ENCODE measurements at places on chromosomes 6 and 20.

GRCh38 chr6:136396908-136397307, 107.3 kb upstream of the BCLAF1 start:
- H3K27ac ChIP-seq: no peak overlapping the region
- no peak overlapping the region for H3K4me3 ChIP-seq
- H3K36me3 ChIP-seq: no peaks in the 10 kb centered on the region

- H3K36me3 ChIP-seq: no peaks in the 10 kb centered on the region
- H3K4me3 ChIP-seq: no peak overlapping the region
- H3K4me1 ChIP-seq: peaks cover 7% of the 10 kb centered on the region
- H3K27me3 ChIP-seq: peaks cover 2% of the 10 kb centered on the region
- H3K27ac ChIP-seq: no peak overlapping the region
Measured at GRCh38 chr6:6883011-6883410, 224.8 kb upstream of the RREB1 start.

- no peak overlapping the region for H3K27ac ChIP-seq
- no peaks in the 10 kb centered on the region for H3K36me3 ChIP-seq
- no peak overlapping the region for H3K4me3 ChIP-seq
- H3K27me3 ChIP-seq: peaks cover 2% of the 10 kb centered on the region
- no peak for DNase-seq
Measured at GRCh38 chr6:122048570-122048969, 350.9 kb upstream of the HSF2 start.

DNA sequence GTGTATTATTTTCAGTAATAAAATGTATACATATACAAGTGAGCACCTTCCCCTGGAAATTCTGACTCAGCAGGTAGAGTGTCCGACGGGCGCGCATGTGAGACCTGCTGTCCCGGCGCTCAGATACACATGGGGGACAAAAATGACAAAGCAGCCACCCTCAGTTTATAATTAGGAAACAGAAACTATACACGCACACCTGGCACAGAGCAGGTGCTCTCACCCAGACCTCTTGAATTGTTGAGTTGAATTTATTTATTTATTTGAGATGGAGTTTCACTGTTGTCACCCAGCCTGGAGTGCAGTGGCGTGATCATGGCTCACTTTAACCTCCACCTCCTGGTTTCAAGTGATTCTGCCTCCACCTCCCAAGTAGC, 180.4 kb downstream of the ZDHHC14 start:
- no peak overlapping the region for H3K4me3 ChIP-seq
- no peaks in the 10 kb centered on the region for H3K27me3 ChIP-seq
- peaks cover 3% of the 10 kb centered on the region for H3K4me1 ChIP-seq

DNA sequence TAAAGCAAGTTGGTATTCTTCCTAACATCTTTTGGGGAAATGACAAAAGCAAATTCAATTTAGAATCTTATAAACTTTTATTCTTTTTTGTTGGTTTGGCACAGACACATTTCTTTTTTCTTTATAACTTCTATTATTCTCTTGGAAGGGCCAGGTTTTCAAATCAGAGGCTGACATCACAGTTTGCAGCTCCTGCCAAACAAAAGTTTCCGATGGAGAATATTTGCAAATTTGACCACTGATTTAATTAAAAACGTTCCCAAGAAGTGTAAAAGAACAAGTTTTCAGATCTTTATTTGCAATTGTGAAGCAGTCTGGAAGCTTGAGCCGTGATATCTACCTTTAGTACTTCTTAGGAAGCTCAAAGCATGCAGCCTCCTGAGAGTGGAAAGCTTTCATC, 53.8 kb upstream of the CD83 start:
- no peak overlapping the region for H3K27ac ChIP-seq
- H3K4me1 ChIP-seq: no peaks in the 10 kb centered on the region
- H3K27me3 ChIP-seq: peaks cover 1% of the 10 kb centered on the region
- no peak for DNase-seq

- peaks cover 11% of the 10 kb centered on the region for H3K27me3 ChIP-seq
- no peaks in the 10 kb centered on the region for H3K36me3 ChIP-seq
- H3K4me3 ChIP-seq: no peak overlapping the region
- no peak for DNase-seq
Measured at GRCh38 chr20:62470001-62470400, 5.8 kb downstream of the GATA5 start.

- H3K4me3 ChIP-seq: no peak overlapping the region
- H3K27ac ChIP-seq: no peak overlapping the region
- DNase-seq: no peak
Measured at GRCh38 chr20:59104831-59105230, 58.8 kb upstream of the ZNF831 start.

- H3K4me3 ChIP-seq: no peak overlapping the region
- DNase-seq: no peak
- H3K36me3 ChIP-seq: no peaks in the 10 kb centered on the region
- H3K4me1 ChIP-seq: peaks cover 6% of the 10 kb centered on the region
- no peak overlapping the region for H3K27ac ChIP-seq
Measured at GRCh38 chr6:37638414-37639341, 59.0 kb downstream of the MDGA1 start.

- H3K4me3 ChIP-seq: no peak overlapping the region
- no peak for DNase-seq
- peak overlapping the region; percentile 46 for H3K27ac ChIP-seq
- no peaks in the 10 kb centered on the region for H3K36me3 ChIP-seq
Measured at GRCh38 chr6:109239651-109240321, 142.5 kb downstream of the CD164 start.

DNA sequence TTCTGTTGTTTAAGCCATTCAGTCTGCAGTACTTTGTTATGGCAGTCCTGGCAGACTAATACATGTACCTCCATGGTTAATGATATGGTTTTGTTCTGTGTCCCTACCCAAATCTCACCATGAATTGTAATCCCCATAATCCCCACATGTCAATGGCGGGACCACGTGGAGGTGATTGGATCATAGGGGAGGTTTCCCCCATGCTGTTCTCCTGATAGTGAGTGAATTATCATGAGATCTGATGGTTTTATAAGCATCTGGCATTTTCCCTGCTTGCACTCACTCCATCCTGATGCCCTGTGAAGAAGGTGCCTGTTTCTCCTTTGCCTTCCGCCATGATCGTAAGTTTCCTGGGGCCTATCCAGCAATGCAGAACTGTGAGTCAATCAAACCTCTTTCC, 57.5 kb upstream of the NT5E start:
- H3K27me3 ChIP-seq: no peaks in the 10 kb centered on the region
- DNase-seq: no peak
- no peaks in the 10 kb centered on the region for H3K36me3 ChIP-seq
- H3K4me3 ChIP-seq: no peak overlapping the region

DNA sequence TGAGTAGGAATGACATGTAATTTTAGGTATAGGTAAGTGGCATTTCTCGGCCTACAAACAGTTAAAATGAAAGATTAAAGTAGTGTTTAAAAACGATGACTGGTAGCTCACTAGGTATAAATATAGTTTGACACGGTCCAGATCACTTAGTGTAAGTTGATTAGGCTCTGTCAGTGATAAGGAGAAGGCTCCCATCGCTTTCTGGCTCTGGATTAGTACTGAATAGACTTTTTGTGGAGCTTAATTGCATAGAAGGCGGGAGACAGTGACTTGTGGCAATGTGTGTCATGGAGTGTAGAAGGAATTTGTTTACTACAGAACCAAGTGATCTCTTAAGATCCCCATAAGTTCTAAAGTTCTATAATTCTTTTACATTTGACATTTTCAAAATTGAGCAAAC, 6.7 kb downstream of the PYGB start:
- H3K4me1 ChIP-seq: no peaks in the 10 kb centered on the region
- no peak overlapping the region for H3K27ac ChIP-seq
- H3K36me3 ChIP-seq: peaks cover 16% of the 10 kb centered on the region
- peaks cover 5% of the 10 kb centered on the region for H3K27me3 ChIP-seq
- no peak for DNase-seq

- no peak overlapping the region for H3K27ac ChIP-seq
- H3K36me3 ChIP-seq: no peaks in the 10 kb centered on the region
- no peaks in the 10 kb centered on the region for H3K27me3 ChIP-seq
- no peaks in the 10 kb centered on the region for H3K4me1 ChIP-seq
Measured at GRCh38 chr20:10105046-10105445, 70.3 kb downstream of the ANKEF1 start.
